ENCODE measurements at places on chromosomes 7 and 10.
A peak's percentile ranks its signal among the peaks of the same experiment; 100 is the strongest.

- no peak for DNase-seq
These were observed 41.7 kb upstream of the DPYSL4 start for GRCh38 chr10:132145002-132145401.

GRCh38 chr7:2892549-2892948 lies 48.4 kb upstream of the GNA12 start:
- DNase-seq: no peak

DNA sequence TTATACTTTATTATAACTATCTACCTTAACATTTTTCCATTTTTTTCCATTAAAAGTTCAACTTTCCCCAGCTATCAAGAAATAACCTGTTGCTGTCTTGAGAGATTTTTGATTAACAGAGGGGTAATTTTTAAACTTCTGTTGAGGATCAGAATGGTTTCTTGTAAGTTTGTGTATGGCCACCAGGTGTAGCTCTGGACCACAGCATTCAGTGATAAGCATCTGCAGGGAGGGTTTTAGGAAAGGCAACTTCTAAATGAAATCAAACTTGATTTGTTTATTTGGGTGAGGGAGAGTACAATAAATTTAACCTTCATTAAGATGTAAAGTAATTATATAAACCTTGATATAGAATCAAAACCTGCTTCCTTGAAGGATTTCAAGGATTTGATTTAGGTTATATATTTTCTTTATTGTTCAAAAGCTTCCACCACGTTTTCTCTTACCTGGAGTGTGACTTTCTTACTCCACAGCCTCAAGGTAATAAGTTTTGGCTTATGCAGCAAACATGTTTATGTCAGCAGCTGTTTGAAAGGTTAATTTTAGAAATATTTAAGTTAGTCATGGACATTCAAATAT lies 153.3 kb downstream of the STK31 start:
- DNase-seq: no peak

DNA sequence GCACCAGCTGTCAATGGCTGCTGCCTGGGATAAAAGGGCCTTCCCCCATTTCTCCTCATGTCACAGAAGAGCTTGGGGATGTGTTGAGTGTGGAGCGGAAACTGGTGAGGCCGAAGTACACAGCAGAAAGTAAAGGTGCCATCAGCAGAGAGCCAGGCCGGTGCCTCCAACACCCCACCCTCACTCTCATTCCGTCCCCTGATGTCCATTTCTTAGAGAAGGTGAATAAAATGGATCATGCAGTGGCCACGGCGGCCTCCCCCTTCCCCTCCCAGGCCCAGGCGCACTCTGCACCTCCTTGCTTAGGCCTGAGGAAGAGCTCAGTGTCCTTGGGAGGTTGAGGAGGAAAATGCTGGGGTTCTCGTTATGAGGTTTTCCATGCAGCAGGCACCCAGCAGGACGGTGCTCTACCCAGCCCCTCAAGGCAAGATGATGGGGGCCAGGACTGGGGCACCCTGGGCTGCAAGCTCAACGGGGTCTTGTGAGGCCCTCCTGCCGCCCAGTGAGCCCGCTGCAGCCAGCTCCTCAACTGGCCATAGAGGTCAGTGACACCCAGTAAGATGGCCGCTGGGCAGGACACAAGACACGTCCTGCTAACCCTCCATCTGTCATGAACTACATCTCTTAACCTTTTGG lies 163.9 kb downstream of the ADARB2 start:
- DNase-seq: no peak

- DNase-seq: no peak
These were observed 111.1 kb downstream of the EBF3 start for GRCh38 chr10:129852829-129853561.

DNA sequence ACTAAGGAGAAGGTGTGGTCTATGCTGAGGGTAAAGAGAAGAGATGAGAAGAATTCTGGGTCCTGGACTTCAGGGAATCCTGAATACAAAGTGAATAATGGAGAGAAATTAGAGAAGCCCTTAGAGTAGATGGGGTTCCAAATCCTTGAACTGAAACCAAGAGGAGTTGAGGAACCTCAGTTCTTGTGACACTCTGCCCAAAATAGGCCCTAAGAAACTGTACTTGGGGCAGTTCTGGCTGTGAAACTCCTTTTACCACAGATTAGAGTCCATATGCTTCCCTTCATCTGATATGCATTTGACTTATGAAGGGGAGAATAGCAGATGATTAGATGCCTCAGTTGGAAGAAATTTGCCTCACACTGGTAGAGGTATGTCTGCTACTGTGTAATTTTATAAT lies 19.0 kb downstream of the TES start:
- DNase-seq: no peak

GRCh38 chr7:23093111-23093510 lies 12.5 kb upstream of the KLHL7 start:
- DNase-seq: no peak

DNA sequence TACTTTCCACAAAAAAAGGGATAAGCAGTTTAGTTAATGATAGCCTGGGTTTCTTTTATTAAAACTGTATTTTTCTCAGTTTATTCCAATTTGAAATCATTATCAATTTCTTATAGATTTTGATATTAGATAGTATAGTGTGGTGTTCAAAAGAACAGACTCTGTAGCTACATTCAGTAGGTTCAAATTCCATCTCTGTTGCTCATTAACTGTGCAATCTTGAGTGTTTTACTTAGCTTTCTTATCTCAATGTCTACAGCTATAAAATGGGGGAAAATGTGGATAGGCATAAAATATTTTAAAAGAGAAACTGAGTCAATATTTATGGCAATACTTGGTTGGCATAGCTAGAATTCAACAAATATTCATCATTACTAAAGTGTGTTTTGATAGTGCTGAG lies 86.9 kb upstream of the SEMA3A start:
- no peak for DNase-seq

- DNase-seq: no peak
These were observed 9.4 kb downstream of the LIMK1 start for GRCh38 chr7:74092964-74093471.

DNA sequence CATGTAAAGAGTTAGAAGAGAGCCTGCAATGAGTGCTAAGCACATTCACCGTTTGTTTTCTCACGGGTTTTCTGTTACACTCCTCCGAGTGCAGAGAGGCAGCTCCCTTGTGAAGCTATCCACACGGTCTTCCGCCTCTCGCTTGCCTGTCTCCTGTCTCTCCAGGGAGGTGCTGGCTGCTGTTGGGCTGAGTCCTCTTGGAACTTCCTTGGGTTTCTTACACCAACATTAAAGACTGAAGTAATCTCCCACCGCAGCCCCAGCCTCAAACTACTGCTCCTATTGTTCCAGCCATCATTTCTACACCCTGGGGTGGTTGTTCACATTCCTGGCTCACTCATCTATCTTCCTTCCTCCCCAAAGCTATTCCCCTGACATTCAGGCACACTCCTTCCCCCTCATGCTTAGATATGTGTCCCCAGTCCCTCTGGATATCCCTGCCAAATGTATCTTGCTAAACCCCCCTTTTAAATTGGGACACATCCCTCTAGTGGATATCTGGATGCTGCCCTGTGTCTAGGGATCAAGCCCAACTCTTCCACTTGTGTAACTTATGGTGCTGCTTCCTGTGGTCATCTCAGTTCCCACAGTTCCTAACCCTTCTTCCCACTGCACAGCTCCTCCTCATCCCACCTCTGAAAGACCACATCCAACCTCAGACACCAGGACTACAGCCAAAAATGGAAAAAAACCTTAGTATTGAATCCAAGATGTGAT lies 14.1 kb downstream of the ESYT2 start:
- no peak for DNase-seq

DNA sequence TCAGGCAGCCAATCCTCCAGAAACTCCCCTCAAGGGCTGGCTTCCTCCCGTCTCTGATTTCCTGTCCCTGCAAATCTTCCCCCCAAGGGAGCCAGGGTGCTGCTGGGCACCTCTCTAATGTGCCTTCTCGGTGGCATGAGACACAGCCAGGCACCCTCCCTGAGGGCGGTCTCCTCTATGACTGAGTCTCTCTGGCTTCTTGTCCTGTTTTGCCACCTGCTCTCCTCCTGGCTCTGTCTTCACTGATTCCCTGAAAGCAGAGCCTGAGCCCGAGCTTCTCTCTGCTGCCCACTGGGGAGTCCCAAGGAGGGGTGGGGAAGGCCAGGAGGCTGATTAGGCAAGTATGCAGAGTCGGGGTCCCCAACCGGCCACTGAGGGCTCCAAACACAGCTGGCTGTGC lies 60.4 kb upstream of the INSIG1 start:
- no peak for DNase-seq

DNA sequence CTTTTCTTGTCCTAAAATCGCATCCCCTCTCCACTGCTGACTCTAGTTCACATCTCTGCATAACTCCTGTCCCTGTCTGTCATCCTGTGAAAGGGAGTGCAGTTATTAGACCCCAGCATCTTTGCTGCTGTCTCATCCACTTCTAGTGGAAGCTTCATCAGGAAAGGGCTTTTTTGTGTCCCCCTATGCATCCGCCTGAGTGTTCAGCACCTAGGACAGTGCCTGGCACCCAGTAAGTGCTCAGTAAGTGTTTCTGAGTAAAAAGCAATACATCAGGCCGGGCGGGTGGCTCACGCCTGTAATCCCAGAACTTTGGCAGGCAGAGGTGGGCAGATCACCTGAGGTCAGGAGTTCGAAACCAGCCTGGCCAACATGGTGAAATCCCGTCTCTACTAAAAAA lies 211.8 kb upstream of the FOXK1 start:
- DNase-seq: no peak

- no peak for DNase-seq
These were observed 669.3 kb upstream of the LRRN3 start for GRCh38 chr7:110421490-110422241.

DNA sequence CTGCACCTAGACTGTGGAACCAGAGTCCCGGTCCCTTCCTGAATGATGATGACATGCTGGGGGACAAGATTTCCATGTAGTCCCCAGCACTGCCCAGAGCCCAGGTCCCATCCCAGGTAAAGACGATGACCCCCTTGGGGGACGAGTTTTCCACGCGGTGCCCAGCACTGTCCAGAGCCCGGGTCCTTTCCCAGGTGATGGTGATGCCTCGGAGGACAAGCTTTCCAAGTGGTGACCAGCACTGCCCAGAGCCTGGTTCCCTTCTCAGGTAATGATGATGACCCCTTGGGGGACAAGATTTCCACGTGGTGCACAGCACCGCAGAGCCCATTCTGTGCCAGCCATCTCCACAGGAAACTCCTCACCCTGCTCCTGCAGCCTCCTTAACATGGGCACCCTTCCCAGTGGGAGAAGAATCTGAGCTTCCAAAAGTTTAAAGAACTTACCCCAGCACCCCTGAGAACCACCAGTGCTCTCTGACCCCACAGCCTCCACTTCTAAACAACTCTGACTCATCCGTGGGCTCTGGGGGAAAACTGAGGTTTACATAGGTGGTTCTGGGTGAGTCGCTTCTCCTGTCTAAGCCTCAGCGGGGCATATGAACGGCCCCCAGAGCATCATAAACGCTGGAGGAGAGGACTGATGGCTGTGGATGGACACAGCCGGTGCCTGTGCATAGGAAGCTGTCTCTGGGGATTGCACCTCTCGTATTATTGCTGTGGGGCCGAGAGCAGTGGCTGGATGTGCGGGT lies 233.2 kb downstream of the TCERG1L start:
- no peak for DNase-seq

DNA sequence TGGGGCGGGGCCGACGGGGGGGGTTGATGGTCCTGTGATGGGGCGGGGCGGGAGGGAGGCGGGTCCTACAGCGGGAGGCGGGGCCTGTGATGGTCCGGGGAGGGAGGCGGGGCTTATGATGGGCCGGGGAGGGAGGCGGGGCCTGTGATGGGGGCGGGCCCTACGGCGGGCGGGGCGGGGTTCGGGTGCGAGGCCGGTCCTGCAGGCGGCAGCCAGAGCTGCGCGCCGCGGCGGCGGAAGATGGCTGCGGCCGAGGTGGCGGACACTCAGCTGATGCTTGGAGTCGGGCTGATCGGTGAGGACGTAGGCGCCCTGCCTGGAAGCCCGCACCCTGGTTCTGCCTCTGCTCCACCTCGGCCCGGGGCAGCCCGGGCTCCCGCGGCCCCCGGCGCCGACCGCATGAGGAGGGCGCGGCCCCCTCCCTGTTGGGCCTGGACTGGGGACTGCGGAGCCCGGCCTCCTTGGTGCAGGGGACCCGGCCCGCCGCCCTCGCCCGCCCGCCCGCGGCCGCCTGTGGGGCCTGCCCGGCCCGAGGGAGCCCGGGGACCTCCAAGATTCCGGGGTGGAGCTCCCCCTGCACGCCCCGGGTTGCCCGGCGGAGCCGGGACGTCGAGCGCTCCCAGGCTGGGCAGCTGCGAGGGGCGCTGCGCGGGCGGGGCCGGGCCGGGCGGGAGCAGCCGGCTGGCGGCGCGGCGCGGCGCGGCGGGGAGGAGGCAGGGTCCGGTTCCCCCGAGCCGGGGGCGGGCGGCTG lies at the start of gene DENND10:
TSS of gene DENND10 (plus strand) at position 211 of the 751 bp plus-strand sequence. CDS start at position 241, 30 bp downstream.
- peak; percentile 78 for DNase-seq

GRCh38 chr7:144738708-144739314 lies 97.0 kb downstream of the TPK1 start:
- peak; percentile 2 for DNase-seq

GRCh38 chr7:7673240-7673550 lies 32.6 kb downstream of the UMAD1 start:
- DNase-seq: no peak

GRCh38 chr10:132425029-132425756 lies 28.2 kb downstream of the PWWP2B start:
- no peak for DNase-seq

DNA sequence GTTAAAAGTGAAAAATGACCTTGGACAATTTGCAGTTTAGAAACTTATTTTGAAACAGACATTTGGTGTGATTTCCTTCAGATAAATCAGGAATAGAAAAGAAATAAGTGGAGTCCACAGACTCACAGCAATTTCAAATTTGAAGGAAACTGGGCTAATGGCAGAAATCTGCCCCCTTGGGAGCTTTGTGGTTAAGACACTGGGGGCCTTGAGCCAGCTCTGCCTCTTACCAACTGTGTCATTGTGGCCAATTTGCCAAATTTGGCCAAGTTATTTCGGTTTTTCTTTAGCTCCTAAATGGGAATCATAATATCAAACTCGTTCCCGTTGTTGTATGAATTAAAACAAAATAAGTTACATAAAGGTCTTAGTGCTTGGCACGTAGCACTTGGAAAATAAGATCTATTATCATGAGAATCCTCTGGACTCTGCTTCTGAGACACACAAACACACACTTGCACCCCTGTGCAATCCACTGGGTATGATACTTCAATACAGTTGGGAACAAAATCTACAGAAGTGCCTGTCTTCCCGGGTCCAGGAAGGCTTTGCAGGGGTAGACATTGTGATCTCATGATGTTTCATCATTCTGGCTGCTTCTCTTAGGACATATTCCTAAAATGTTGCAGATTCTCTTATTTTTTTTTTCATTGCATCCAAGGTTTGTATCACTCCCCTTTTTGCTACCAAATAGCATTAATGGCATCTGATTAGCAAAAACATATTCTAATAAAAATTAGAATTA lies 4.9 kb downstream of the ARMC3 start:
- DNase-seq: no peak

- no peak for DNase-seq
These were observed 238.5 kb downstream of the ADARB2 start for GRCh38 chr10:1498746-1499358.

- DNase-seq: no peak
These were observed 356.0 kb downstream of the INHBA start for GRCh38 chr7:41346878-41347277.

GRCh38 chr10:101529207-101529606 lies 58.9 kb downstream of the POLL start:
- DNase-seq: no peak
